Kidney (tissue), 22 donors: ENCODE measurements at places on chromosomes 4 and X. TPM values are rescaled to one million over a fixed set of nuclear protein-coding genes. Genes with fewer than 3 reads are reported as not detected.

DNA sequence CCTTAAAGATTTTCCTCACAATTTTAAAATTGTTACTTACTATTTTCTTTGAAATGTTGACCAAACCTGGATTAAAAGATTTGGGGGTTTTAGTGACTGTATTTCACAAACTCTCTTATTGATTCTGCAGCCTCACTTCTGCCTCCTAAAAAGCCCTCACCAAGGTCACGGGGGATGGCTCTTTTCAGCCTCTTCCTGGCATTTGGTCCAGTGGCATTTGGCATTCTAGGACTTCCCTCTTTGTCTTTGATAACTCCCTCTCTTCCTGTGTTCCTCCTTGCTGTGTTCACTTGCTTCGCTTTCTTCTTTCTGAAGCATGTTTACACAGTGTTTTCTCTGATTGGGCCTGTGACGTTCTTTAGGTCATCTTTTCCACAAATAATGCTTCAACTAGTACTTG lies 21.5 kb downstream of the PKD2 start:
- DNase-seq, result no peak

The CENPVL2 gene
- total RNA-seq, result not detected

The HMX1 gene
- not detected for total RNA-seq

DNA sequence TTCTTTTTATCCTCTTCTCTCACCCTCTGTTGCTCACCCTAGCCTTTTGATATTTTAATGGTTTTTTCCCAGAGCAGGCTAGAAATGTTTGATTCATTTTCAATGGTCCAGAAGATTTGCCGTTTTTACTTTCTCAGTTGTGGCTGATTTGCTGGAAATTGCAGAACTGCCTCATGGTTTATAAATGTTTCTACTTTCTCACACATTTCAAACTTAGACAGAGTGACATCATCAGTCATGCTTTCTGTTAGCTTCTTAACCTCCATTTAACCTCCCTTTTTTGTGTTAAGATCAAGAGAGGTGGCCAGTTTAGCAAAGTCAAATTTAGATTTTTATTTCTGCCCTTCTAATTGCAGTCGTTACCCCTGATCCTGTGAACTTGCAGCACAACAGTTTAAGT lies 8.7 kb downstream of the RXFP1 start:
- no peak for DNase-seq

The CDX4 gene
- not detected for total RNA-seq

DNA sequence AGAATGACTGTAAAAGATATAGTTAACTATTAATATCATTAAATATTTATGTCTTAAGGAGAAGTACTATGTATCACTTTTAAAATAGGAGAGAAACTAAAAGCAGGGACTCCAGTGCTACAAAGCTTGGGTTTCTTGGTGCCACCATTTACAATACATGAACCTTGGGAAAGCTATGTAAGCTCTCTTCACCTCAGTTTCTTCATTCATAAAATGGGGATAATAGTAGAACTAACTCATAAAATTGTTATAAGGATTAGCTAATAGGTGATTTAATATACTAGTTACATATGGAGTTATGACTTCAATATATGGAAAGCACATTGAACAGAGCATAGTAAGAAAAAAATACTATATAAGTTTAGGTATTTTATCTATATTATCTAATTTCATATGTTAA lies 23.7 kb downstream of the EPGN start:
- DNase-seq, result no peak

GRCh38 chr4:142021181-142021580 lies 384.8 kb downstream of the IL15 start:
- DNase-seq, result no peak

The FMR1NB gene
- not detected for total RNA-seq

GRCh38 chrX:132119283-132119682 lies 8.5 kb downstream of the FRMD7 start:
- DNase-seq, result no peak

The FHDC1 gene
- total RNA-seq, result 5.9 TPM

DNA sequence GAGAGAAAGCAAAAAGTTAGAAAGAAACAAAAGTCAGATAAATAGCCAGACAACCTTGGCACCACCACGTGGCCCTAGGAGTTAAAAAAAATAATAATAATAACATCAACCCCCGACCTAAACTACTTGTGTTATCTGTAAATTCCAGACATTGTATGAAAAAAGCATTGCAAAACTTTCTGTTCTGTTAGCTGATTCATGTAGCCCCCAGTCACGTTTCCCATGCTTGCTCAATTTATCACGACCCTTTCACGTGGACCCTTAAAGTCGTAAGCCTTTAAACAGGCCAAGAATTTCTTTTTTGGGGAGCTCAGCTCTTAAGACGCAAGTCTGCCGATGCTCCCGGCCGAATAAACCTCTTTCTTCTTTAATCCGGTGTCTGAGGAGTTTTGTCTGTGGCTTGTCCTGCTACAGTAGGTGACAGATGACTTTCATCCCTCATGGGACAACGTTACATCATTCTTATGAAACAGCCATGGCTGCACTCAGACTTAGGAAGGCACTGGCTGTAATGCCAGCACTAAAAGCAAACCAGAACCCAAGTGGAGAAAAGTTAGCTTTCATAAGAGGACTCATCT lies 520 bp downstream of the ACOX3 start:
- no peak for DNase-seq

The FAM133A gene
- not detected for total RNA-seq

The TEX13B gene
- not detected for total RNA-seq

GRCh38 chr4:90237751-90238530 lies 110.7 kb downstream of the CCSER1 start:
- peak; percentile 70 for DNase-seq

- DNase-seq, result peak; percentile 68
Measured at GRCh38 chrX:1164322-1165288, 47.8 kb downstream of the CRLF2 start.
